ENCODE measurements at places on chromosomes 11 and 22.

DNA sequence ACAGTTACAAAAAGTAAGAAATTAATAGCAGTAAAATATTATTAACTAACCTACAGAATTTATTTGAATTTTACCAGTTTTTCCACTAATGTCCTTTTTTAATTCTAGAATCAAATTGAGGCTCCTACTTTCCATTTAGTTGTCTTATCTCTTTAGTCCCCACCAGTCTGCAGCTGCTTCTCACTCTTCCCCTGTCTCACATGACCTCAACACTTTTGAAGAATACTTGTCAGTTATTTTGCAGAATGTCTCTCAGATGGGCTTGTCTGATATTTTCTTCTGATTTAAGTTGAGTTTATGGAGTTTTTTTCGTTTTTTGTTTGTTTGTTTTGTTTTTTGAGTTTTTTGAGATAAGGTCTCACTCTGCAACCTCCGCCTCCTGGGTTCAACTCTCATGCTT lies 74.3 kb upstream of the ADORA2A start:
- DNase-seq, result no peak

DNA sequence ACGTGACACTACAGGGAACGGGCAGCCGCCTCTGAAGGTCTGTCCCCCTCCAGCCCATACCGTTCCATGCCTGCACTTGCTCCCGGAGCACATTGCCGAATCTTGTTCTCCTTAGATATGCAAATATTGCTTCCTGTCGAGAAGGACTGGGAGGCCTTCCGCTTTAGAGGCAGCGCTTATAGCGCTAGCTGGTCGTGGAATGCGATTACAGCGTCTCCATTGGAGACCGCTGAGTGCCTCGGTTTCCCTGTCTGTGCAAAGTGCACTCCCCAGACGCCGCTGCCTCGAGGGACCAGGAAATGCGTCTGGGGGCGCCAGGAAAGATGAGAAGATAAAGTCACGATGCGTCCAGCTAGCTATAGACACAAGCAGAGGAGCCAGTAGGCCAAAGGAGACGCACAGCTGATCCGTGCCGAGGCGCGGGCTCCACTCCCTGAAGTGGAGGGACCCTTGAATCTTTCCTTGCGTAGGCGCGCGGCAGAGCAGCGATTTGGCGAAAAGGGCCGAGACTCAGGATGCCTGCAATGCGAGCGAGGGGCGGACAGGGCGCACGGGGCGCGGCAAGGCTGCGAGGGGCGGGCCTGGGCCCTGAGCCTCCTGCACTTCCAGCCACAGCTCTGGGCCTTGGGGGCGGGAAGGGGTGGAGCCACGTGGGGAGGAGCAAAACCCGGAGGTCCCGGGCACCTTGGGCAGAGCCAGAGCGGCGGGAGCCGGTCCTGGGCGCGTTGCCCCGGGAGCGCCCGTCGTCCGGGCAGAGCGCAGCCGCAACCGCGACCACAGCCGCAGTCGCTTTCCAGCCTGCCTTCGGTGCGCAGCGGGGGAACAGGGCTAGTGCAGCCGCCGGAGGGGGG lies at the start of gene RASSF10:
TSS of gene RASSF10 (plus strand) at position 692 of the 851 bp plus-strand sequence. CDS start 261 bp downstream, outside the sequence.
- no peak for DNase-seq

- DNase-seq, result no peak
Observed at GRCh38 chr11:59710136-59710847, 3.4 kb downstream of the OR10V1 start.

- DNase-seq, result no peak
Observed at GRCh38 chr11:119666061-119666460, 62.9 kb downstream of the NECTIN1 start.

- DNase-seq, result no peak
Observed at GRCh38 chr11:21723678-21724077, 469.2 kb upstream of the ANO5 start.

GRCh38 chr22:32119568-32120235 lies 39.4 kb downstream of the C22orf42 start:
- DNase-seq, result no peak

DNA sequence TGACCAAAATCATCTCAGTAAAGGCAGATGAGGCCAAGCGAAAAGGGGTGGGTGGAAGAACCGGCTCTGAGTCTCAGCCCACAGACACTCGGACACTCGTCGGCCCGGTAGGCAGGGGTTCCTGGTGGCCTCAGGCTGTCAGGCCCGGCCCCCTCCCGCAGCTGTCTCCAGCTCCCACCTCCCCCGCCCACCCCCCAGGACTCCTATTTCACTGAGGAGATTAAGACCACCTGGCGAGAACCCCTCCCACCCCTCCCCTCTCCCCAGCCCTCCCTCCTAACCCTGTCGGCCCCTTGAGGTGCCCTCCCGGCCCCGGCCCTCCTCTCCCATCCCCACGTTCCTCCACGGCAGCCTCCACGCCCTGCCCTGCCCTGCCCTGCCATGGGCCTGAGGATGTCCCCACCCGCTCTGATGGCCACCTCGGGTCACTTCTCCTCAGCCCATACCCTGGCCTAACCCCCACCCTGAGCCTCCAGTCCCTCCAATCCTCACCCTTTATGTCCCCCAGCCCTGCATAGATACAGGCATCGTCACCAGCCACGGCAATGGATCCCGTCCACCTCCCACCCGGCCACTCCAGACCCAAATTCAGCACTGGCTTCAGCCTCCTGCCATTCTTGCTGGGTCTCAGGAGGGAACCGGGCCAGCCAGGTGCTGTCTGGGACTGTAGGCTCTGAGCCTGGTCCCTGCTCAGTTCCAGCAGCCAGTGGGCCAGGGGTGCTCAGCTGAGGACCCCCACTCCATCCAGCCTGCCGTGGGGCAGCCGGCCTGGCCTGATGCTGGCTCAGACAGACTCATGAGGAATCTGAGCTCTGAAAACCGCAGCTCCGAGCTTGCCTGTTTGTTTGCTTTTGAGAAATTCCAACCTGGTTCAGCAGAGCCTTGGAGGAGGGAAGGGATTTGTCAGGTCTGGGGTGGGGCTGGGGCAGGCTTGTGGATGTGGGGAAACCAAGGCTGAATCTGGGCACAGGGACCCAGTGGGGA lies 9.8 kb upstream of the TBX1 start:
- no peak for DNase-seq

- no peak for DNase-seq
Observed at GRCh38 chr11:84871116-84871515, 756.0 kb downstream of the DLG2 start.
